ENCODE measurements at places on chromosomes 3 and 15. TPM values are rescaled to one million over a fixed set of nuclear protein-coding genes. Genes with fewer than 3 reads are reported as not detected.

- no peaks in the 10 kb centered on the region for H3K4me1 ChIP-seq
- no peak for DNase-seq
- H3K36me3 ChIP-seq: no peaks in the 10 kb centered on the region
- H3K27ac ChIP-seq: no peak overlapping the region
These were observed 89.5 kb downstream of the GADL1 start for GRCh38 chr3:30804984-30805383.

DNA sequence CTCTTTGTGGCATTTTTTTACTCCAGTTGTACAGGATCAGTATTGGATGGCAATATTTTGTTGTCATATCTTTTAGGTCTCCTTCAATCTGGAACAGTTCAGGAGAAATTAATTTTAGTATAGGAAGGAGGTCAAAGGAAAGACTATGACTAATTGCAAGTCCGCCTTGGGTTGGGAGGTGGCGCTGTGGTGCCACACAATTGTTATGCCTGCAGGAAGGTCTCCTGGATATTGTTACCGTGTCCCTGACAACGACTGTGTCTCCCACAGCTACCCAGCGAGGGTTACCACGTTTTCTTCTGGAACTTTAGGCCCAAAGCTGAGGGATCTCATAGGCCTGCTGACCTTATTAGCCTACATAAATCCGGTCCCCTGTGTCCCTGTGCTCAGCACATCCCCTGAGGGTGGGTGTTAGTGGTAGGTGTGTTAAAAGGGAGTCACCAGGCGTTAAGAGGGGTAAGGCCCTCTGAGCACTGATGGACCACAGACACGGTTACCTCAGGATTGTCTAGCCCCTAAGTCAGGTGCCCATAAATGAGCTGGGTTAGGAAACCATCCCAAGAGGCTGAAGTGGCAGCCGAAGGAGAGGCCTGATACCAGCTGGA is 31.5 kb downstream of the KCNAB1 start:
- no peaks in the 10 kb centered on the region for H3K4me1 ChIP-seq
- H3K27me3 ChIP-seq: no peaks in the 10 kb centered on the region
- DNase-seq: peak; percentile 40

GRCh38 chr3:37536840-37537239 is 324.8 kb upstream of the CTDSPL start:
- peaks cover 34% of the 10 kb centered on the region for H3K36me3 ChIP-seq
- H3K4me1 ChIP-seq: no peaks in the 10 kb centered on the region
- no peaks in the 10 kb centered on the region for H3K27me3 ChIP-seq
- H3K4me3 ChIP-seq: no peak overlapping the region
- DNase-seq: no peak

Gene COL8A1
- polyA plus RNA-seq: 0.27 TPM

GRCh38 chr3:85321892-85322291 is 363.1 kb downstream of the CADM2 start:
- no peaks in the 10 kb centered on the region for H3K27me3 ChIP-seq
- H3K36me3 ChIP-seq: no peaks in the 10 kb centered on the region
- H3K4me3 ChIP-seq: no peak overlapping the region
- no peak for DNase-seq
- no peak overlapping the region for H3K27ac ChIP-seq

Gene PPP1R14D
- polyA plus RNA-seq: 348 TPM

GRCh38 chr3:181487236-181487978 is 224.3 kb upstream of the SOX2 start:
- DNase-seq: no peak
- H3K27me3 ChIP-seq: no peaks in the 10 kb centered on the region
- H3K36me3 ChIP-seq: no peaks in the 10 kb centered on the region
- no peaks in the 10 kb centered on the region for H3K4me1 ChIP-seq
- H3K4me3 ChIP-seq: no peak overlapping the region

DNA sequence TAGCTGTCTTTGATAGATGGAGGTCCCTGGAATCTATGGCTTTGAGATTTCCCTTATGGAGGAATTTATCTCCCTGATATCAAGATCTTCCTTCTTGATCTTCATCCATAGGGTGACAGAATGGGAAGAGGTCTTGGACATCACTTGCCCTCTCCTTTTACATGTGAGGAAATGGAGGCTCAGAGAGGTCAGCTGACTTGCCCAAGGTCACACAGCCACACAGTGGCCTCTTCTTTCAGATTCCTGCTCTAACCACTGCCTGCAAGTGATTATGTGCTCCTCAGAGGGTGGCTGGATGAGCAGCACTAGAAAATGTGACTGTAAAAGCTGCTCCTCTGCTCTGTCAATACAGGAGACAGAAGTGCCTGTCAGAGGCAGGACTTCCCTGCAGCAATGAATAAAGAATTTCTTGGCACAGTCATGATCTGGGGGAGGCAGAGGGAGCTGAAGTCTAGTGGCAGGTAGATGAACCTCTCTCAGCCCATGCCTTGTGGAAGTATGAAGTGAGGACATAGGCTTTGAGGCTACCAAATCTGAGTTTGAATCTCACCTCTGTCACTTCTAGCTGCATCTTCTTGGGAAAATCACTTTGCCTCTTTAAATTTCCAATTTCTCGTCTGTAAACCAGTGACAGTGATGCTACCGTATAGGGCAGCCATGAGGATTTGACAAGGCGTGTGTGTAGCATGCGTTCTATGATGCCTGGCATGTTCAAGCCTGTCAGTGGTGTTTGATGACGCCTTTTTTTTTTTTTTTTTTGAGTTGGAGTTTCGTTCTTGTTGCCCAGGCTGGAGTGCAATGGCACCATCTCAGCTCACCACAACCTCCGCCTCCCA is 12.0 kb downstream of the SSUH2 start:
- no peak overlapping the region for H3K4me3 ChIP-seq
- H3K27ac ChIP-seq: no peak overlapping the region
- H3K4me1 ChIP-seq: peaks cover 3% of the 10 kb centered on the region

DNA sequence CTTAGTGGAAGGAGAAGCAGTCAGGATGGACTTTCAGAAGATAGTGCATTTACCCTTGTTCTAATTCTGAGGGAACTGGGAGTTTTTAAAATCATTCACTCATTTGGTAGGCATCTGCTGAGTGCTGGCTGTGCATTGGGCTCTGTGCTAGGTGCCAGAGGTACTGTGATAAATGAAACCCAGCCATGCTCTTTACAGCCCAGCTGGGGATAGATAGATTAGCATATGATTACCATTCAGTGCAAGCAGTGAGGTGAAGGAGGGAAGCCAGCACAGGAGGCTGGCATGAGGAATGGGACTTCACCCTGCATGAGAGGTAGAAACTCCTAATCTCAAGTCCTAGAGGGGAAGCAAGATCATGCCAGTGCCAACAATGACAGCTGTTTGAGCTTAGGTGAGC is 361.9 kb upstream of the TRIM42 start:
- no peak overlapping the region for H3K27ac ChIP-seq
- H3K36me3 ChIP-seq: no peaks in the 10 kb centered on the region
- H3K27me3 ChIP-seq: no peaks in the 10 kb centered on the region
- DNase-seq: no peak
- no peaks in the 10 kb centered on the region for H3K4me1 ChIP-seq

Gene AP3B2
- polyA plus RNA-seq: 2.8 TPM

Gene SKOR1
- polyA plus RNA-seq: 0.27 TPM

GRCh38 chr3:97957617-97958311 is 14.5 kb downstream of the RIOX2 start:
- no peaks in the 10 kb centered on the region for H3K4me1 ChIP-seq
- H3K27ac ChIP-seq: peak overlapping the region; percentile 22
- no peak overlapping the region for H3K4me3 ChIP-seq
- H3K27me3 ChIP-seq: no peaks in the 10 kb centered on the region

- no peak overlapping the region for H3K27ac ChIP-seq
- H3K4me3 ChIP-seq: no peak overlapping the region
- peaks cover 12% of the 10 kb centered on the region for H3K4me1 ChIP-seq
- H3K36me3 ChIP-seq: peaks cover 9% of the 10 kb centered on the region
These were observed 60.5 kb downstream of the RAB7A start for GRCh38 chr3:128786434-128787020.

Gene FSTL1
- polyA plus RNA-seq: 2.7 TPM

DNA sequence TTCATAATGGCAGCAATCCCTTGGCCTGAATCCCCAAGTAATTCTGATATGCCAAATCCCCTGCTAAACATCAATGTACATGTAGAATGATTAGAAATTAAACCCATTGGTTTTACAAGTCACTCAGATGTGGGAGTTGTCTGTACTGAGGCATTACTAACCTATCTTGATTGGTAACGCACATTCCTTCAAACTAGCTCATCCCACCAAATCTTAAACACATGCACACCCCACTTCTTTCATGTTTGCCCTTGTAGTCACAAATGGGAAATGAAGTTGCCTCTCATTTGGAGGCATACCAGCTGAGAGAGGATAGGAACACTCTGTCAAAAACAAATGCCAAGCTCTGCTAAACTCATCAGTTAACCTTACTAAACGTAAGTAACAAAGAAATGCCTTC is 29.1 kb upstream of the MAN2C1 start:
- H3K4me3 ChIP-seq: no peak overlapping the region
- no peak overlapping the region for H3K27ac ChIP-seq
- no peaks in the 10 kb centered on the region for H3K4me1 ChIP-seq
- peaks cover 25% of the 10 kb centered on the region for H3K36me3 ChIP-seq
- no peaks in the 10 kb centered on the region for H3K27me3 ChIP-seq
- DNase-seq: no peak

Gene FBXL22
- polyA plus RNA-seq: not detected

- H3K27ac ChIP-seq: no peak overlapping the region
- no peak for DNase-seq
- H3K36me3 ChIP-seq: no peaks in the 10 kb centered on the region
- H3K4me1 ChIP-seq: no peaks in the 10 kb centered on the region
- no peak overlapping the region for H3K4me3 ChIP-seq
These were observed 136.3 kb downstream of the NUP210 start for GRCh38 chr3:13283877-13284264.

DNA sequence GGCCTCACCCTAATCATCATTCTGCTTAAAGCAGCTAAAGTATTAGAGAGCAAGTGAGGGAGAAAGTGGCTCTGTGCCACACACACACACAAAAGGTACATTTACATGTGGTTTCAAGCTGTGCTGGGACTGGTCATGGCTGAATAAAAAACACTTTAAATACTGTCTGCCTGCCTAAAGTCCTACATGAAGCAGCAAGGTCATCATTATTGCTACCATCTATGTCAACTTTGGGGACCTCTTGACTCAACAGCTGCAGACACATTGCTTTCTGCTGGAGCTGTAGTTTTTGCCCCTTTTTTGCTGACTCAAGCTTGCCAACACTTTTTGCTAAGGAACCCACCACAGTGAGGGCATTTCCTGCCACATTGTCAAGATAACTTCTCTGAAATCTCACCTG is 1237.9 kb downstream of the ROBO2 start:
- no peaks in the 10 kb centered on the region for H3K27me3 ChIP-seq
- H3K4me3 ChIP-seq: no peak overlapping the region
- no peak for DNase-seq
- H3K27ac ChIP-seq: no peak overlapping the region
- no peaks in the 10 kb centered on the region for H3K4me1 ChIP-seq
- no peaks in the 10 kb centered on the region for H3K36me3 ChIP-seq

Gene RBP2
- polyA plus RNA-seq: 12,637 TPM

DNA sequence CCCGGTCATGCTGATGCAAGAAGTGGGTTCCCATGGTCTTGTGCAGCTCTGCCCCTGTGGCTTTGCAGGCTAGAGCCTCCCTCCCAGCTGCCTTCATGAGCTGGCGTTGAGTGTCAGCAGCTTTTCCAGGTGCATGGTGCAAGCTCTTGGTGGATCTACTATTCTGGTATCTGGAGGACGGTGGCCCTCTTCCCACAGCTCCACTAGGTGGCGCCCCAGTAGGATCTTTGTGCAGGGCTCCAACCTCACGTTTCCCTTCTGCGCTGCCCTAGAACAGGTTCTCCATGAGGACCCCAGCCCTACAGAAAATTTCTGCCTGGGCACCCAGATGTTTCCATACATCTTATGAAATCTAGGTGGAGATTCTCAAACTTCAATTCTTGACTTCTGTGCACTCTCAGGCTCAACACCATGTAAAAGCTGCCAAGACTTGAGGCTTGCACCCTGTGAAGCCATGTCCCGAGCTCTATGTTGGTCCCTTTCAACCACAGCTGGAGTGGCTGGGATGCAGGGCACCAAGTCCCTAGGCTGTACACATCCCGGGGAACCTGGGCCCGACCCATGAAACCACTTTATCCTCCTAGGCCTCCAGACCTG is 238.4 kb upstream of the MDFIC2 start:
- no peaks in the 10 kb centered on the region for H3K36me3 ChIP-seq
- peak; percentile 60 for DNase-seq
- no peaks in the 10 kb centered on the region for H3K27me3 ChIP-seq
- no peaks in the 10 kb centered on the region for H3K4me1 ChIP-seq
- H3K27ac ChIP-seq: no peak overlapping the region
- H3K4me3 ChIP-seq: no peak overlapping the region

Gene DPPA2
- 0.03 TPM for polyA plus RNA-seq

- H3K27ac ChIP-seq: no peak overlapping the region
- no peaks in the 10 kb centered on the region for H3K4me1 ChIP-seq
- H3K4me3 ChIP-seq: no peak overlapping the region
- H3K36me3 ChIP-seq: no peaks in the 10 kb centered on the region
- DNase-seq: no peak
- H3K27me3 ChIP-seq: no peaks in the 10 kb centered on the region
These were observed 32.9 kb downstream of the B3GALNT1 start for GRCh38 chr3:161072211-161072621.

DNA sequence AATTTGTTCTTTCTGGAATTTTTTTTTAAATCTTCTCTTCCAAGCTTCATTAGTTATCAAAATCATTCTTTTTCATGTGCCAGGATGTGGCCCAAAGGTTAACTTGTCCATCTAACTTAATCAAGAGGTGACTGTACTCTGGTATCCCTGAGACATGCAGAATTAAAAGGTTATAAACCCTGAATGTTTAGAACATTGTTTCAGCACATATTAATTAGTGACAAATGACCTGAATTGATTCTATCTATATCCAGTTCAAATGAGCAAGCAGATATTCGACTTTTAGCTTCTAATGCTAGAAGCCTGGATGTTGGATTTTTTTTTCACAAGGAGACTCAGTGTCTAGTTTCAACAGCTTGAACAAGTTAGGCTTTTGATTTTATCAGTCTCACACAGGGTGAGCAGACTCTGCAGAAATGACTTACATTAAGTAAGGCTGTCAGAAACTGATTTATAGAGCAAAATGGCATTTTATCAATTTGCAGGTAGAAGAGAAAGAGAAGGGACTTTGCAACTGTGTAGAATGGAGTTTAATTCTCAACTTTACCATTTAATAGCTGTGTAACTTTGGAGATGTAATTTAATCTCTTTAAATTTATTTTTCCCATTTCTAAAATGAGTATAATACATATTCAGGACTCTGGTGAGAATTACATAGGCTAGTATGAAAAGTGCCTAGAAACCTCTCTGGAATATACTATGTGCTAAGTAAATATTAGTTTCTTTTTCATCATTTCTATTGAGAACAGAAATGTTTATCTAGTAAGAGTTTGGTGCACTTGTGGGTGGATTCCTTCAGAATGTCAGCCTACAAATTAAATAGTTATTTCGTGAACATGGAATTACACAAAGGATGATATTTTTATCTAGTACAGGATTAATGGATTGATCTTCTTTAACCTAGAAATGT is 100.0 kb downstream of the ALCAM start:
- H3K4me1 ChIP-seq: no peaks in the 10 kb centered on the region
- no peak for DNase-seq
- H3K27me3 ChIP-seq: no peaks in the 10 kb centered on the region
- H3K36me3 ChIP-seq: no peaks in the 10 kb centered on the region
- H3K4me3 ChIP-seq: no peak overlapping the region

GRCh38 chr15:71136159-71136783 is 21.0 kb downstream of the THSD4 start:
- no peaks in the 10 kb centered on the region for H3K27me3 ChIP-seq
- DNase-seq: no peak
- no peak overlapping the region for H3K4me3 ChIP-seq
- H3K4me1 ChIP-seq: peaks cover 6% of the 10 kb centered on the region
- no peak overlapping the region for H3K27ac ChIP-seq
- H3K36me3 ChIP-seq: no peaks in the 10 kb centered on the region

GRCh38 chr3:159951540-159951939 is 37.1 kb upstream of the IL12A start:
- no peak overlapping the region for H3K4me3 ChIP-seq
- H3K27me3 ChIP-seq: no peaks in the 10 kb centered on the region
- H3K4me1 ChIP-seq: no peaks in the 10 kb centered on the region
- H3K36me3 ChIP-seq: no peaks in the 10 kb centered on the region
- no peak for DNase-seq

All from small intestine (tissue), 16 donors.